Stimulated activated naive CD4-positive, alpha-beta T cell (primary cell): ENCODE measurements at places on chromosomes 5 and 9.

DNA sequence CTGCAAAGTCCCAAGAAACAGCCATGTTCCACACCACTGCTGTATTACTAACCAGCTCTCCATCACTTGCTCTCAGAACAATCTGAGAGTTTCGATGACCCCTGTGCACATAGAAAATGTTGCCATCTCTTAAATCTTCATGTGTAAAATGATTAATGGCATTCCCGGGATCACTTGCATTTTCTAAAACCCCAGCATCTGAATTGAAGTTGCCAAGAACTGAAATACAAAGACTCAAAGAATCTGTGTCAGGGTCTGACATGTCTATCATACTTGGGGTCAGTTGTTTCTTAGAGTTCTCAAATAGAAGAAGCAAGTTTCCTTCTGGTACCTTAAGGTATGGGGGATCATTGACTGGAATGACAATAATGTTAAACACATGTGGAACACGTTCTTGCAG, 115.1 kb downstream of the ESM1 start:
- DNase-seq: no peak

DNA sequence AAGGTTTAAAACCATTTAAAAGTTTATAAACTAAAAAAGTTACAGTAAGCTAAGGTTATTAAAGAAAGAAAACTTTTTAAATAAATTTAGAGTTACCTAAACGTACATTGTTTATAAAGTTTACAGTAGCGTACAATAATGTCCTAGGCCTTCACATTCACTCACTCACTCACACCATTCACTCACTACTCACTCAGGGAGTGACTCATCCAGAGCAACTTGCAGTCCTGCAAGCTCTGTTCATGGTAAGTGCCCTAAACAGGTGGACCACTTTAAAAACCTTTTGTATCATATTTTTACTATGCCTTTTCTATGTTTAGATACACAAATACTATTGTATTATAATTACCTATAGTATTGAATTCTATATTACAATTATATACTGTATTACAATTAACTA, 190.8 kb upstream of the RASA1 start:
- no peak for DNase-seq

- DNase-seq: no peak
Observed at GRCh38 chr9:73081979-73082657, 69.5 kb upstream of the ANXA1 start.

- DNase-seq: no peak
Observed at GRCh38 chr5:168296682-168297081, 5.2 kb downstream of the WWC1 start.

DNA sequence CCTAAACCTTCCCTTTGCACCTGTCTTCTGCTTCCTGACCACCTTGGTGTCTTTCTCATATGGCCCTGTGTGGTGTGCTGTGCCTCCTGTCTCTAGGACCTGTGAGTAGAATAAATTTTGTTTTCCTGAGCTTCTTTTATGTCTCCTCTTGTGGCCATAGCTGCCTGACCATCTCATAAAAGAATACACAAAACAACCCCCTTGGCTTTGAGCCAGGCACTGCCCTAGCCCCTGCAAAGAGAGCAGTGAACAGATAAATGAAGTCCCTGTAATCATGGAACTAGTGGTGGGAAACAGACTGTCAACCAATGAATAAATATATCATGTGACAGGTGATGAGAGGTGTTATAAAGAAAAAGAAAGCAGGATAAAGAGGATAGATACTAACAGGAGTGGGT, 485.1 kb downstream of the CSNK1G3 start:
- no peak for DNase-seq

DNA sequence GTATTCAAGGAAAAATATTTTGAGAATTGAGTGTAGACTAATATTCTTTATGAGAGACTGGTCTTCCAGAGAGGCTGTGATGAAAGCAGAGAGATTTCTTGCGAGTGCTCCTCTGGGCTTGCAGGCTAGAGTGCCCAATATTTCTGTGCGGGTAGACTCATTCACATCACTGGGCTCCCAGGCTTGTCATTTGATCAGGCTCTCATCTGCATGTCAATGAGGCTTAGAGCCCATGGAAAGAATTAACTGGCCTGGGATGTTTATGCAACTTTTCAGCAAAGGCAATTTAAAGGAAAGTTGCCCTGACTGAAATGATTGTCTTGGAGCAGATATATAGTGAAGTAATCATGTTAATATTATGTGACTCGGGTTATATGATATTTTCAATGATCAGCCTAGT, 42.3 kb downstream of the SNCAIP start:
- no peak for DNase-seq

DNA sequence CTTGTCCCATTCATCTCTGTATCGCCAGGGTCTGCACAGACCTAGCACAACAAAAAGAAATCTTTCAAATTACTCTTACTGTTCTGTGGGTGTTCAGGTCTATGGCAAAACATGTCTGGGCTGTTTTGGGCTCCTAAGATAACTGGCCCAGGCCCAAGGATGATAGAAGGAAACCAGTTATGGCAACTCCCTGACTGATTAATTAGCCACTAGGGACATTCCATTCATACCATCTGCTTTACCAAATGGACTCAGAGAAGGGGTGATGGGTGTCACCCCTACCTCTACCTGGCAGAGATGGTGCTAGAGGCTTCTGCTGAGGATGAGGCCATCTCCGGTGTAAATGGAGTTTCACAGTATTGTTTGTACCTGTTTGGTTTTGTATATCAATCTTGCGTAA, 1.9 kb downstream of the SLC31A2 start:
- no peak for DNase-seq

GRCh38 chr9:127035948-127036347, 86.5 kb downstream of the ANGPTL2 start:
- DNase-seq: no peak

- DNase-seq: no peak
Observed at GRCh38 chr5:137619191-137619870, 116.6 kb downstream of the KLHL3 start.
